ENCODE measurements at places on chromosomes 5 and 9.

- DNase-seq, result no peak
These were observed 50.7 kb upstream of the FKTN start for GRCh38 chr9:105507096-105507790.

DNA sequence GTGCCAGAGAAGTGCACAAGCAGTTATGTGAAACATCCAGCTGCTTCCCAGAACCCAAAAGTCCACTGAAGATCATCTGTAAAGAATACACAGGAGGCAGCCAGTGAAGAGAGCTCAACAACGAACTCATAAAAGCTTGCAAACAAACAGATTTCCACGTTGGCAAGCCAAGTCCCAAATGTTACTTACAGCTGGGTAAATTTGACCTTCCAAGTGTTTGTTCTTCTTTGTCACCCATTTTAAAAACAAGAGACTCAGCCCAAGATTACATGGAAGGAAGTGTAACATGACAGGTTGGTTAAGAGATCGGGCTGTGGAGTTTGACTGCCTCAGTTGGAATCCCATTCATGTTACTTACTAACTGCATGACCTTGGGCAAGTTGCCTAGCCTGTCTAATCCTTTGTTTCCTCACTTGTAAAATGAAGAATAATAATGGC is 174.9 kb upstream of the PAPPA start:
- no peak for DNase-seq

DNA sequence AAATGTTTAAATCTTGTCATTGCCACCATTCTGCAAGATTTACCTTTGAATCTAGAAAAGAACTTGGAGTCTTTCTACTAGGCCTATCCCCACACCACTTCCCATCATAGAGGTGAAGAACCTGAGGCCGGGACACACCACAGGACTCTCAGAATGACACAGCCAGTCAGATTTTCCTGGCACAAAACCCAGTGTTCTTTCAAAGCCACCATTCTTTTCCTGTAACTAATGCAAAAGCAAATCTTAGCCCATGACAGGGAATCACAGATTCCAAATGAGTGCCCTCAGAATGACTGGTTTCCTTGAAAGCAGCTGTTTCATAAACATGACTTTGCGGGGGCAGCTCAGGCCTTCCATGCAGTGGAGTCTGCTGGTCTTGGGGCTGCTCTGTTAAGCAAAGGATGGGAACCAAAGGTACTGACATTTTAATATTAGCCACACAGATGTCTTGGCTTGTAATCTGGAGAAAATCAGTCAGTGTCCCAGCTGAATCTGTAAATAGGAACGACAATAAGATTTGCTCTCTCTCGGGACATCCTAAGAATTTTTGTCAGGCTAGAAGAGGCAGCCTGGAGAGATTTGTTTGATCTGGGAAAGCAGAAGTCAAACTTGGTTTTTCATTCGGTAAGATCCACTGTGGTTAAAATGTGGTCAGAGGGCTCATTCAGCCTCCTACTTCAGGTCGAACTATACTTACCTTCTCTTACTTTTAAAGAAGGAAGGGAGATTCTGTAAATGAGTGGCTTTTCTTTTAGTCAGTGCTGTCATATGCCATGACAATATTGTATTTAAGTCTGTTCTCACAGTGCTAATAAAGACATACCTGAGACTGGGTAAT is 115.1 kb downstream of the PALM2AKAP2 start:
- DNase-seq, result peak; percentile 64

DNA sequence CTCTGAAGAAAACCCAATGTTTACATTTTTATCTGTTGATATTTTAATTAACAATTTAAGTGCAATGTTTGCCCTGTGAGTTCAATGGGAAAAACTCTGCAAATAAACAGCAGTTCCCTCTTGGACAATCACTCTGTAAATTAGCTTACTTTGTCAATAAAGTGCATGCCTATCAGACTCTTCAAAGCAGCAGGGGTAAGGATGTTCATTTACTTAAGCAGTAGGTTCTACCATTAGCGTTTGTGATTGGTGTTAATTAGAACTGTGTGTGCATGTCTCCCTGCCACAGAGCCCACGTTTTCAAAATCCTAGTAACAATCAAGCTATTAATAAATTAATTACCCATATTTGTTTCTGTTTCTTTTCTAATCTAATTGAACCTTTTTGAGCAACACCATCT is 1921.6 kb upstream of the WWC1 start:
- no peak for DNase-seq

- DNase-seq, result no peak
These were observed 29.8 kb downstream of the PRUNE2 start for GRCh38 chr9:76876098-76876497.

- DNase-seq, result no peak
These were observed 15.3 kb downstream of the SEC61B start for GRCh38 chr9:99237356-99237755.

DNA sequence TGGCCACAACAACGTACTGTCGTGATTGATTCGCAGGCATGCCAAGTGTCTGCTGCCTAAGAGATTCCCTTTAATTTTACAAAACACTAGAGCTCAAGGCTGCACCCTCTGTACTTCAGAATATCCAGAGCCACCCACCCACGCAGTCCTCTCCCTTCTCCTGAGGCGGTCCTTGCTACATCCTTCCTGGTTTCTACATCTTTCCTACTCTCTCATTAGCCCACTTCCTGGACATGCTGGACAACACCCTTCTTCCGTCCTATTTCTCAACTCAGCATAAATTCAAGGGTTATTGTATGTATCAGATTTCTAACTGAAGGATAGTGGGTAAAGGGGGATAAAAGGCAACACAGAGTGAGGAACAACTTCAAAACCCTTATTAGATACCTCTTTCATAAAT is 148.4 kb upstream of the MAP3K1 start:
- no peak for DNase-seq

DNA sequence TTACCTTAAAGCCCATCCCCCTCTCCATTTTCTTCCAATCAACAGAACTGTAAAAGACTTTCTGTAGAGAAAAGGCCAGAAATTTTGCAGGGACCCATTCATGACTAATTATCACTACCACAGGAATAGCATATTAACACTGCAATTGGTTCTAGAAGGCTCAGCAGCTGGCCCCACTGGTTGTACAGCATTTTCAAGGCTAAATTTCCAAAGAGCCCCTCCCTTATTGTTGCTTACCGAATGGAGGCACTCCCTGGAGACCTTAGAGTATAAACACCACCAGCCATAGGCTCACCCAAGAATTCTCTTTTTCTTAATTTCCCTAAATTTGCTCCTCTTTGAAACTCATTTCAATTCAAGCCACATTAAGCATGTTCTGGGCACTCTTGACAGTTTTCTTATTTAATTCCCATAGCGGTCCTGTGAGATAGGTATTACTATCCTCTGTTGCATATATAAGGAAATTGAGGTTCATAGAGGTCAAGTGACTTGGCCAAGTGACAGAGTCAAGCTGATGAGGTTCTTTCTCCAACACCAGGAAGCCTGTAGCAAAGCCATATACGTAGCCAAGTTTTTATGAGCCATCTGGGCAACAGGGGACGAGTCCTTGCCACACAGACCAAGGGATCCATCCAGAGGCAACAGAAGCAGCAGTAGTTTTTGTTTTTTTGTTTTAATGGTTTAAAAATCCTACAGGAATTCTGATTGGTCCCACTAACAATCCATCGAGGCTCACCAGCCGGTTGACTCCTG is 83.9 kb upstream of the NR5A1 start:
- DNase-seq, result no peak

- DNase-seq, result no peak
These were observed 294.3 kb downstream of the TLE1 start for GRCh38 chr9:81394881-81395675.

- DNase-seq, result no peak
These were observed 382.9 kb upstream of the RFX3 start for GRCh38 chr9:3908731-3909130.

DNA sequence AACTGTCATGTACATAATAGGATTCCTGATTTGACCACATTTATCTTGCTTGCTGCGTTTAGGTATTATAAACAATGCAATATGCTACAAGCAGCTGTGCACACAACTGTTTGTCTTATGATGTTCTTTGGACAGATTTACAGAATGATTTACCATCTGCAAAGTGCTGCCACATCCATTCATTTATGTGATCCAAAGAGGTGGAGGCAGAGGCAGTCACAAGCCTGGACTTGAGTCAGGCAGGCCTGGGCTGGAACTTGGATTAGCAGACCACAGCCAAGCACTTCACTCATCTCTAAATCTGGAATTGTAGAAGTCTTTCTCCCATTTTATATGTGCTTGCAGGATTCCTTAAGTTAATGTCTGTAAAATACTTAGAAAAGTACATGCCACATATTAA is 149.0 kb downstream of the INSYN2B start:
- no peak for DNase-seq

- no peak for DNase-seq
These were observed 123.7 kb upstream of the IRX4 start for GRCh38 chr5:2006193-2006970.

Data from activated T-cell treated with anti-CD3 and anti-CD28 coated beads, Interleukin-2, amount 50 U/mL, for 72 hours (primary cell).